Right hindlimb (tissue), 1 donor: ENCODE measurements at places on chromosomes 7 and 10.

- DNase-seq: peak; percentile 65
These were observed 206.5 kb downstream of the USP6NL start for GRCh38 chr10:11404901-11405300.

GRCh38 chr10:31157123-31158010, 125.7 kb upstream of the ZNF438 start:
- peak; percentile 89 for DNase-seq

DNA sequence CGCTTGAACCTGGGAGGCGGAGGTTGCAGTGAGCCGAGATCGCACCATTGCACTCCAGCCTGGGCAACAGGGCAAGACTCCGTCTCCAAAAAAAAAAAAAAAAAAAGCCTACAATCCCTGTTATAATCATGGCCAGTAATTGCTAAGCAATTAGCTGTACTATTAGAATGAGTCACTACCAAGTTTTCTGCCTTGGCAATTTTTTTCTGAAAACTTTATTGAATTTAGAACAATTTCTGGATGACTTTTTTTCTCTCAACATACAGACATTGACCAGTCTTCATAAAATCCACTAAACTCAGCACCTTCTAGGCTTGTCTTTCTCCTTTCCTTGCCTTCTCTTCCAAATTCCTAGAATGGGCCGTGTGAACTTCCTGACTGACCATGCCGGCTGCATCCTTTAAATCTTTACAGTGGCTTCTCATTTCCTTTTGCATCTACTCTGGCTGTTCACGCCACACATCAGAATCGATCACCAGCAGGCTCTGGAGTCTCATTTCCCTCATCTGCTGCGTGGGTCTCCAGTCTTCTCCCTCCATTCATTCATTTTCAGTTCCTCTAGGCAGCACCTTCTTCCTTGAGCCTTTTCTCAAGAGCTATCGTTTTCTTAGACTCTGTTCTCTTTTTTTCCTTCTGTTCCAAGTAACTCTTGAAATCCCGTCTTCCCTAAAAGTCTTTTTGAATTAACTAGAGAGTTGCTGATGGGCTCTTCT, 107.9 kb downstream of the KAT6B start:
- no peak for DNase-seq

DNA sequence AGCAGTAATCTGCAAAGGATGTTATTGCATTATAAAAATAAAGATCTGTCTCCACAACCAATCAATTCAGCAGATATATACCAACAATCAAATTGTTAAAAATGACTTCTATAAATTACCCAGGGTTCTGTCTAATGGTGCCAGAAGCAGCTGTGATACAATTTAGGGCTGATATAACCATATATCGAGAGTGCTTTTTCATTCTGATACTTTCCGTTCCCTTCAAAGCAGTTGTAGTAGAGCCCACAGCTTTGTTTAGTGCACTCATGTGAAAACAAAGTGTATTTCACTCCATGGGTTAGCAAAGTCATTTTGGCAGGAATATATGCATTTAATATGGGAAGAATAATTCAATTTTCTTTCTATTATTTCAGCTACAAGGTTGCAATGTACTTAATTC, 83.1 kb upstream of the CHCHD3 start:
- no peak for DNase-seq

DNA sequence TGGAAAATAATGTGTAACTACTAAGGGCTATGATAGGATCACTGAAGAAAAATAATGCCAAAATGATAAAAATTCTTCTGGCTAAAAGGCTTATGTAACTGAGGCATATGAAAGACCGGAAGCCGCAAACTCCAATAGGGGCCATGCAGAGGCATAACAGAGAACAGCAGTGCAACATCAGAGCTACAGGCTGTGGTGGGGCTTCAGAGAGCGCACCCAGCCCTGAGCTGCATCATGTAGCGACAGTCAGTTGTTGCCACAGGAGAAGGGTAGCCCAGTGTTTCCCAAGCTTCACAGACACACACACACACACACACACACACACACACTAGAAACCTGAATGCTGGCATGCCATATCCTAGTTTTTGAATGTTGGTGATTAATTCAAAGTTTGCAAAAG, 9.3 kb downstream of the LLCFC1 start:
- no peak for DNase-seq
